T1000 (cell line): ENCODE measurements at places on chromosomes 2 and 18.

DNA sequence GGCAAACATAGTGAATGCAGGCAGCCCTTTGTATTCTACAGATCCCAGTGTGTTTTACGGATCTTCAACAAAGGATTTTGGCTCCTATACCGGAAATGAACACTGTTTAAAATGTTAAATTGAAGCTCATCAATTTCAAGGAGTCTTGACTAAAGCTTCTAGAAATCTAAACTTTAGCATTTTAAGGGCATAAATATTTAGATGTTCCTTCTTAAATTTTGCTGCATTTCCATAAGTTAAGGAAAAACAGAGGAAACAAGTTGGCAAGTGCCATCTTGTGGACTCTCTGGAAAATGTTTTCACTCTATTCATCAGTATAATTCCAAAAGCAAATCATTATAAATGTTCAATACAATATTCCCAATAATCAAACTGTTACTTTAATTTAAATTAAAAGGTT lies 19.6 kb downstream of the CHN1 start:
- no peak for DNase-seq

- DNase-seq = no peak
These were observed 50.0 kb upstream of the ITGA6 start for GRCh38 chr2:172377408-172377807.

GRCh38 chr2:238866656-238867277 lies 18.9 kb downstream of the TWIST2 start:
- DNase-seq = no peak

DNA sequence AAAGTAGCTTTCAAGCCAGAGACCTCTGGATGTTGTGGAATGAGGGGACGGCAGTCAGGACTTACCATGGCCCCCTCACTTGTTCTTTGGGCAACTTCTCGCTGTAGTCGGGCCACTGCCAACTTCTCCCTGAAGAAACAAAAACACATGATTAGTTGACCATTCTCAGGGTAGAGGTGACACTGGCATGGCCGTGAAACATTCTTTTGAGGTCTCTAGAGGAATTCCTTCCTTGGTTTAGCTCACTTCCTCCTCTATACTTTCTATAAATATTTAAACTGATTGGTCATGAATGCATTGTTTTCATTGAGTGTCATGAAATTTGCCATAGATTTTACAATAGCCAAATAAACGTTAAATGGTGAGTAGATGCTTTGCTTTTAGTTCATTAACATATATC lies 354.6 kb downstream of the NCKAP5 start:
- DNase-seq = no peak

GRCh38 chr2:109299536-109299935 lies 170.5 kb downstream of the SH3RF3 start:
- DNase-seq = no peak

DNA sequence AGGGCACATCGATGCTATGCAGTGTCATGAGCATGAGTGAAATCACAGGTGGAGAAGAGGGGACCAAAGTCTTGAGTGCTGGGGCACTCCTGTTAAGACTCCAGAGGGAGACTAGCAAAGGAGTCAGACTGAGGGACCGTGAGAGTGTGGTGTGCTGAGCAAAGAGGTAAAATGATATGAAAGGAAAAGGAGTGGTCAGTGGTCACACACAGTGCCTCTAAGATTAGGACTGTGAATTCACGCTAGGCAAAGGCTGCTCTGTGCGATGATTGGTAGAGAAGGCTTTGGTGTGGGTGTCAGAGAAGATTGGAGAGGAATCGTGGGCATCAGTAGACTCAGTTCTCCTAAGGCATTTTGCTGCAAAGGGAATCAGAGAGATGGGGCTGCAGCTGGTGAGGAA lies 12.8 kb downstream of the SOCS6 start:
- DNase-seq = no peak
